ENCODE measurements at places on chromosomes 2 and 18.
A peak's percentile ranks its signal among the peaks of the same experiment; 100 is the strongest.

DNA sequence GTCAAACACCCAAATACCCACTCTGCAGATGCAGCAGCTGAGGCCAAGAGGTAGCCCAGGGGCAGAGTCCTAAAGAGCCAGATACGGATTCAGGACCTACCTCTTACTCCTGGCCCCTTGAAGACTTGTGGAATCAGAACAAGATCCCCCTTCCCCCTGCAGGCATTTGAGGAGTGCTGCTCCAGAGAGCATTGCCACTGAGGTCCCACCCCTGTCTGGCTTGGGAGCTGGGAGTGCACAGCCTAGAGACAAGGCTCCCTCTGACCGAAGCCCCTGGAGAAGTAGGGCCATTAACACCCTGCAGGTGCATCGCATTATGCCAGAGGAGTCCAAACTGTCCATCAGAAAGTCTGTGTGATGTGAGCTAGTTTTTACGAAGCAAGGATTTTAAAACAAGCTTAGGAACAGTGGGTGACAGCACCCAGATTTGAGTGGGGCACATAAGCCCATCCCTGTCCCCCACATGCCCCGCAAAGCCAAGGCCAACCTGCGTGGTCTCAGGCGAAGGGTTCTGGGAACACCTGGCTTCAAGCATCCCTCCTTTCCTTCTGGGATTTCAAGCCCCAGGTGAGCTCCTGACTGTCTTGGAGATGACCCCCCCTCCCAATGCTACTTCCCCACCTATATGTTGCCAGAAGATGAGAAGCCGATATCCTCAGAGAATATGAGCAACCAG, 48.4 kb downstream of the MTERF4 start:
- DNase-seq: no peak

DNA sequence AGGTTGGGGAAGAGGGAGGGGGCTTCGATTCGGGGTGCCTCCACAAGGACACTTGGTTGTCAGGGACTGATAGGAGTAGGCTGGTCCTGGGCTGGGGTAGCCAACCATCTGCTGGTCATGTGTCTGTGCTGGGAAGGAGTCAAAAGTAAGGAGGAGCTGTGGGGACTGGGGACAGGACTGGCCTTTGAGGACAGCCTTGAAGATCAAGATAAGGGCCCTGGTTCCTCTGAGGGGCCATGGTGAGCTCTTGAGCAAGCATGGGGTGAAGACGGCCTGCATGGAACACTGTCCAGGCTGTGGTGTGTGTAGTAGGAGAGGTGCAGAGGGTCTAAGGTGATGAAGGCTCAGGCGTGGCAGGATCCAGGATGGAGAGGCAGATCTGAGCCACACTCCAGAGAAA, 1.7 kb downstream of the CYP27A1 start:
- no peak for DNase-seq

- DNase-seq: no peak
Measured at GRCh38 chr2:107684421-107684820, 142.3 kb upstream of the RGPD4 start.

GRCh38 chr2:211068108-211068780, 511.8 kb downstream of the CPS1 start:
- no peak for DNase-seq

- no peak for DNase-seq
Measured at GRCh38 chr2:55729136-55729685, 35.6 kb upstream of the PNPT1 start.

GRCh38 chr2:191038241-191038725, 24.3 kb upstream of the STAT1 start:
- DNase-seq: no peak

DNA sequence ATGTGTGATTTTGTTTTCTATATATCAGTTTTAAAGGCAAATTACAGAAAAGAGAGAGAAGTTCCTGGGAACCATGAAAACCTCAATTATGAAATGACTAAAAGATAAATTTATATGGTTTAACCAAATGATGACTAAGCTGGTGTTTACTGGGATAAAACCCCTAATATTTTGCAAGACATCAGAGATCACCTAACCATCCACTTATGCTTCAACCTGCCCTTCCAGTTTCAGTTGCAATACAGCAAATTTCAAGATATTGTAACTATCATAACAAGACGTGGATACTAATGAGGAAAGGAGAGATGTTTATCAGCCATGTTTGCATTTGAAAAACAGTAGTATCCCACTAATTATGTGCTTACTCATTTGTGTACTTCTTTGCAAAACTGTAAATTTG, 108.2 kb downstream of the GAREM1 start:
- DNase-seq: no peak

DNA sequence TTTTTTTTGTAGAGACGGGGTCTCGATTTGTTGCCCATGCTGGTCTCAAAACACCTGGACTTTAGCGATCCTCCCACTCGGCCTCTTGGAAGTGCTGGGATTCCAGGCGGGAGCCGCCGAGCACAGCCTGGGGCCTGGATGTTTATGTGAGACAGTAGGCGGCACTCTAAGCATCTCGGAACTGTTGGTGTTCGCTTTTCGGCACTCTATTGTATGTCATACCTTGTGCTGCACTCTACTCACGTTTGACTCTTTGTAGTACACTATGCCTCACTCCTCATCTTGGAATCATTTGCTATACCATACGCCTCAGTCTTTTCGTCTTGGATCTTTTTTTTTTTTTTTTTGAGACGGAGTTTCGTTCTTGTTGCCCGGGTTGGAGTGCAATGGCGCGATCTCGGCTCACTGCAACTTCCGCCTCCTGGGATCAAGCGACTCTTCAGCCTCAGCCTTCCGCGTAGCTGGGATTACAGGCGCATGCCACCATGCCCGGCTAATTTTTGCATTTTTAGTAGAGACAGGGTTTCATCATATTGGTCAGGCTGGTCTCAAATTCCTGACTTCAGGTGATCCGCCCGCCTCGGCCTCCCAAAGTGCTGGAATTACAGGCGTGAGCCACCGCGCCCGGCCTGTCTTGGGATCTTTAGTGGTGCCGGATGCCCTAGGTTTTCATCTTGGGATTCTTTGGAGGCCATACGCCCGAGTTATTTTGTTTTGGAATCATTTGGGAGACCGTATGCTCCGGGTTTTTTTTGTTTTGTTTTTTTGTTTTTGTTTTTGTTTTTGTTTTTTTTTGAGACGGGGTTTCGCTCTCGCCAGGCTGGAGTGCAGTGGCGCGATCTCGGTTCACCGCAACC, 24.2 kb upstream of the ZDBF2 start:
- no peak for DNase-seq

GRCh38 chr2:28445448-28446258, 50.2 kb upstream of the PLB1 start:
- no peak for DNase-seq

GRCh38 chr2:171482308-171482707, 40.0 kb upstream of the CYBRD1 start:
- DNase-seq: no peak

DNA sequence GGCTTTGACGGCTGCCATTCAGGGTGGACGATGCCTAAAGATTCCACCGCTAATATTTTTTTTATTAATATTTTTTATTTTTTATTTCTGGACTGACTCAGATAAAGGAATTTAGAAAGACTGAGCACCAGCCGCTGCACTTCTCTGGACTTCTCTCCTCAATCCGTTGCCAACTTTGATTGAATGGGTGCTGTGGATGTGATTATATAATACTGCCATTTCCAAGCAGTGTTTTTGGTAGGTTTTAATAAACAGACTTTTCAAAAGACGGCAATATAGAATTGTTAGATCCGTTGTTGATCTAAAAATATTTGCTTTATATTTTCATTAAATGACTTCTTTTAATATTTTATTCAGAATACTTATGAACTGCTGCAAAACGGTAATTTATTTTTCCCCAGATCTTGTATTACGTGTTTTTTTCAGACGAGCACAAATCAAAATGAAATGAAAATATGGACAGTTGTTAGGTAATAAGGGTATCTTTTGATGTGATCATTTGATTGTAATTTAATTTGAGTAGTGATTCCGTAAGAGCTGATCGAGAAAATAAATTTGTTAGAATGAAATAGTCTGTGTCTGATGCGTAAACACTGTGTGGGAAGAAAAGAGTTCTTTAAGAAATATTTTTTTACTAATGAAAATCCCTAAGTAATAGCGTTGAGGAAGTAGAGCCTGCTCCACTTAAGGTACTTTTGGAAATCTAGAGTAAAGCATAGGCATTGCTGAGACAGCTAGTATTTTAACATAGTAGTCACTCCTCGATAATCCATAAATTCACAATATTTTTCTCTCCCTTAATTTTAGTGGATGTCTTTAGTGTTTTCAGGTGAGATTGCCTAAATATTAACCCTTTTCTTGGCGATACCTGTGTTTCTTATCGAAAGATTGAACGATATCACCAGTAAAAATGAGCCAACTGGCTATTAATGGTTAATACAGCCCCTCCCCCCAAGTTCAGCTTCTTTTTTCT, 4.4 kb downstream of the POU3F3 start:
- peak; percentile 39 for DNase-seq

- DNase-seq: no peak
Measured at GRCh38 chr2:84301717-84302116, 157.4 kb downstream of the SUCLG1 start.

DNA sequence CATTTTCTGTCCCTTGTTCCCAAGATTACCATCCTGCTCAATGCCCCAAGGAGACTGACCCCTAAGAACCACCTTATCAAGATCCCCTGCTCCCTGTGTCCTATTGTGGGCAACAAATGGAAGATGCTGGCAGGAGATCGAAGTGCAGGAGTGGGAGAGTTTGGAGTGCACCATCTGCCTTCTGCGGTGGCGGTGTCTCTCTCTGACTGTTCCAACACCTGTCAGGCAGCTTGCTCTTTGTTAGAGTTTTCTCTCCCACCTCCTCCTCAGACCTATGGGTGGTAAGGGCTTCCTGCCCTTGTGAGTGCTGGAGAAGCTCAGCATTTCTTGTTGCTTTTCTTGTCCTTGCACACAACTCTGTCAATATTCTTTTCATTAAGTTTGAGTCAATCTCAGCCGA, 64.1 kb upstream of the SPHKAP start:
- no peak for DNase-seq

- no peak for DNase-seq
Measured at GRCh38 chr2:215868846-215869543, 144.4 kb downstream of the MREG start.

- DNase-seq: no peak
Measured at GRCh38 chr2:233679196-233679595, 2.5 kb upstream of the UGT1A7 start.

GRCh38 chr18:35408843-35409261, 31.7 kb upstream of the ZNF396 start:
- DNase-seq: no peak

Measured in pons (tissue), 1 donor.